ENCODE measurements at places on chromosomes 4 and X. TPM values are rescaled to one million over a fixed set of nuclear protein-coding genes. Genes with fewer than 3 reads are reported as not detected.

HOPX gene
- total RNA-seq: 21.8 TPM

KCNE5 gene
- total RNA-seq: not detected

SLITRK4 gene
- total RNA-seq: 1.5 TPM

EPGN gene
- not detected for total RNA-seq

ACSL4 gene
- 54.0 TPM for total RNA-seq

EFNB1 gene
- 4.6 TPM for total RNA-seq

RAB40A gene
- not detected for total RNA-seq

MUC7 gene
- not detected for total RNA-seq
